Stimulated activated CD8-positive, alpha-beta memory T cell treated with anti-CD3 and anti-CD28 coated beads, Interleukin-12 subunit alpha, Interleukin-12 subunit beta, amount 100 ng/mL, for 1 hour (primary cell): ENCODE measurements at places on chromosomes 11 and 22.

DNA sequence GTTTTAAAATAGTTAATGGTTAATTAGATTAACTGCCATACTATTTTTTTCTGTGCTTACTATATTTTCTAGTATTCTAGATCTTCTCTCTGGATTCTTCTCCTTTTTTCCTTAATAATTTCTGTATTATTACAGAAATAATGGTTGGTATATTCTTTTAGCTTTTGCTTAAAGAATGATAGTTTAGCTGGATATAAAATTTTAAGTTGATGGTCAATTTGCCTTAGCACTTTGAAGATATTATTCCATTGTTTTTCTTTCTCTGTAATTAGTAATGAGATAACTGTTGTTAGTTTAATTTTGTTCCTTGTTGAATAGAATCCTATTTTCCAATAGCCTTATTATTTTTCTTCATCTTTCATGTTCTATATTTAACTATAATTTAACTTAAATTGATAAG lies 99.9 kb upstream of the NCAM1 start:
- no peak for DNase-seq

- DNase-seq: no peak
Observed at GRCh38 chr11:4863876-4864275, 14.9 kb upstream of the OR51S1 start.

GRCh38 chr11:64538501-64538951 lies 52.5 kb upstream of the SLC22A12 start:
- no peak for DNase-seq

- no peak for DNase-seq
Observed at GRCh38 chr11:110289472-110289871, 6.9 kb downstream of the RDX start.

GRCh38 chr11:72237112-72237931 lies 6.7 kb downstream of the PHOX2A start:
- DNase-seq: no peak

DNA sequence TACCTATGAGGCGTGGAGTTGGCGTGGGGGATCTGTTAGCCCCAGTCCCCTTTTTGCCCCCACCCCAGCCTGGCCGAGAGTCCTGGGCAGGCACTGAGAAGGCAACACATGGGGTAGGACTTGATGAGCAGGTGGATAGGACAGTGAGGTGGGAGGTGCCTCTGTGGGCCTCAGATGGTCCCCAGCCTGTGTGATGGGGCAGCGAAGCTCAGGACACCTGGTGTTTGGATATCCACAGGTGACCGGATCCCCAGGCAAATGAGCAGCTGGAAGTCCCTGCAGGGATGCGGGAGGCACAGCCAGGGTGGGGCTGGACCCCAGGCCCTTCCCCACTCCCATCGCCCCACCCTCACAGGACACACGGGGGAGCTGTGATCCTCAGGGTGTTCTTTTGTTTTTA lies 9.7 kb downstream of the FBLN1 start:
- no peak for DNase-seq

- DNase-seq: no peak
Observed at GRCh38 chr11:129425214-129425613, 49.6 kb downstream of the BARX2 start.

- DNase-seq: no peak
Observed at GRCh38 chr11:64568584-64569140, 22.4 kb upstream of the SLC22A12 start.

DNA sequence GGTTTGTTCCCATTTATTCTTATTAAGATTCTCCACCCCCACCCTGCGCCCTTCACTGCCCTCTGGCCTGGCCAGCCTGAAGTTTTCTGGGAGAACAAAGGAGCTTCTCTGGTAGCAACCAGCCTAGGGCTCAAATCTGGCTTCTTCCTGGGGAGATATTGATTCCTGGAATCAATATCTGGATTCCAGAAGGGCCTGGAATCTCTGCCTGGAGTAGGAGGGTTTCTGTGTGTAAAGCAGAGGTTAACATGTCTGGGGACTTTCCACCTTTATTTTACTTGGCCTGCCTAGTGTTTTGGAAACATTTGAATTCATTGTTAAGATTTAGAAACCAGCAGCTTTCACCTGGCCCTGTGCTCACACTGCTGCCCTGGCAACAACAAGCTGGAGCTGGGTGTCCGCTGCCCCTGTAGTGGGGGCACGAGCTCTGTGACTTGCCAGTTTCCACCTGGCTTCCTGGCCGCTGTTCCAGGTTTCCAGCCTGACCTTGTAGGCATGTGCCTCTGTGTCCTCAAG lies 5.5 kb downstream of the C11orf91 start:
- no peak for DNase-seq
